ENCODE measurements at places on chromosomes 6 and 20. TPM values are rescaled to one million over a fixed set of nuclear protein-coding genes. Genes with fewer than 3 reads are reported as not detected.

Gene SIRPB1
- not detected for total RNA-seq

Gene TREML2
- not detected for total RNA-seq

Gene RAB22A
- 20.2 TPM for total RNA-seq

Gene AAR2
- 25.8 TPM for total RNA-seq

Gene RSPH9
- 0.83 TPM for total RNA-seq

Gene SYNCRIP
- 61.3 TPM for total RNA-seq

Measured in smooth muscle cell of the pulmonary artery (primary cell).